ENCODE measurements at places on chromosomes 6 and 20.

DNA sequence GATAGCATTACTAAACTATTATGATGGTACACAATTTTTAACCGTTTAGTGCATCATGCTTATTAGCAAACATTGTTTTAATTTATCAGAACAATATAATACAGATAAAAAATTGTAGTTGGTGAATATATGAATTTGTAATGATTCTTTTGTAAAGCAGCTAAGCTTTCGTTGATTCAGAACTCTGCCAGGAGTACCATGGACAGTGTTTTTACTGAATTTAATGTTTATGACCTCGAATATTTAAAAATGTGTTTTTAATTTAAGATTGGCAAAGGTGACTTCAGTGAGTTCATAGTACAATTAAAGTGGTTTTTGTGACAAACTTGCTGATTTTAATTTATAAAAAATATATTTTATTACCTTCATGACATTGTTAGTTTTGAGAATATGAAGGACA lies 10.0 kb downstream of the AFDN start:
- DNase-seq = no peak

- DNase-seq = no peak
Measured at GRCh38 chr6:38039502-38039901, 220.0 kb downstream of the ZFAND3 start.

GRCh38 chr6:156029286-156029985 lies 573.8 kb upstream of the NOX3 start:
- no peak for DNase-seq

DNA sequence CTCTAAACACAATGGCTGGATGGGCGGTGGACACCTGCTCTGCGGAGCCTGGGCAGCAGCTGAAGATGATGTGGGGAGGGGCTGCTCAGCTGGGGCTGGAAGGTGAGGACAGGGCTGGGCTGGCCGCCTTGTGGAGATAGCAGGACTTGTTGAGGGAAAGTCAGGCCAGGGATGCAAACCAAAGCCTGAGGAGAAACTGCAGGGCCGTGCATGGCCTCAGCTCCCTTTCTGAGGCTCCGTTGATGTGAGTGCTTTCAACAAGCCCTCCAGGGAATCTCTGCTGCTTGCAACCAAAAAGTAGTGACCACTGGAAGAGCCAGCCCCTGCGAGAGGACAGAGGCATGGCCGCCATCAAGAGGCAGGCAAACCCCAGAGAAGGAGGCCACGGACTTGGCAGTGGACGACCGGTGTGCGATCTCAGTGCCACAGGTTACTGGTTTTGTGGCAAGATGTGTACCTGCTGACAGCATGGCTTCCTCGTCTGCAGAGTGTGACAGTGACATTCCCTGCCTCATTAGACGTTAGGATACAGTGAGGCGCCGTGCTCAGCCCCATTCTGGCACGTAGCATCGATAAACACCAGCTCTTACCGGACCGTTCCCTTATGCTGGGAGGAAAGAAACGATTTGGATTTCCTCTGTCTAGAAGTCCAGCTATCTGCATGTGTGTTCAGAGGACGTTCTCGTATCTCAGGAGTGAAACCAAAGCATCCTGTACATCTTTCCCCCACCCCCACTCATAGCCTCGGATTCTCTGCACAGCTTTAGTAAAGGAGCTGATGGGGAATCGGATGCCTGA lies 37.9 kb downstream of the ERMARD start:
- no peak for DNase-seq

DNA sequence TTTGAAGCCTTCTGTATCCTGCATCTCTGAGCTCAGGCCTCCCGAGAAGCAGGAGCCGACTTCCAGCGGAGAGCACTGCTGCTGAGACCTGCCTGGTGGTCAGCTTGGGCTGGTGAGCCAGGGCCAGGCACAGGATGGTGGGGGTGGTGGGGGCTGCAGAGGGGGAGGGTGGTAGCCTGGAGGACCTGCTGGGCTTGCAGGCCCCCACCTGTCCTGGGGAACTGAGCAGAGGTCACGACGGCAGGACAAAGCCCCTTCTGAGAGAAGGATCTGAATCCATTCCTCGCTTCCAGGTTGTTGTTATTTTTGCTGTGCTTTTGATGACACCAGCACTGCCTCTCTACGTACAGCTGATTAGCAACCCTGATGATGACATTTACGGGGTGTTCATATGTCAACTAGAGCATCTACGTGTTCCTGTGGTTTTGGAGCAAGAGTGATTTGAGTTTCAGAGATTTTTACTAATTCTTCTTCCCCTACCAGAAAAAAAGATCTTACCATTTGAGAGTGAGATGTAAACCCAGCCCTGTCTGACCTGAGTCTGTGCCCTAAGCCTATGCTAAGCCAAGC lies 35.7 kb upstream of the CD93 start:
- DNase-seq = no peak

DNA sequence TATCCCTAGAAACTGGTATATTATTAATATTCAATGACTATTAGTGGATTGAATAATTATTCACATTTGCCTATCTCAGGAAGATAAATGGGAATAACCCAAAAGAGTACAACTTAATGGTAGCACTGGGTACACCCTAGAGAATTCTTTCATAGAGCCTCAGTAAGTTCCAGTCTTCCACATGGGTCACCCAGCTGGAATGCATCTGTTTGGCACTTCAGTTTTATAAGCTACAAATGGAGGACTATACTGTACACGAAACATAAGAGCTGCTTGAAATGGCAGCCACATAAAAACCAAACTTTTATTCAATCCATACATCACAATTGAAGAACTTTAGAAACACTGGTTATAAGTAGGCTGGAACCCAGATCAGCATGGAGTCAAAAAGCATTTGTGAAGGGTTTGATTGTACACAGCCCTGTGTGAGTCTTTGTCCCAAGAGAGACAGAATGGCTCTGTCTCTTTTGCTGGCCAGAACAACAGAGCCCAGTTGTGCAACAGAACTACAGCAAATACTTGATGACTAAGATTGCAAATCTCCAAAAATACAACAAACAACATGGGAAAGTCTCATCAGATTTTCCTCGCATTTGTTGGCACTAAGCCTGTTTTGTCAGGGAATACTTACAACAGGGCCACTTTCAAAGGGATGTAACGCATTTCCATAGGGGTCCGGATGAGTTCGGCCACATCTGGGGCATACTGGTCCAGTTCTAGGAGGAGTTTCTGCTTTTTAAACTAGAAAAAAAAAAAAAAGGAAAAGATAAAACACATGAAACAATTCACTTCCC lies 39.5 kb downstream of the PIGU start:
- no peak for DNase-seq

DNA sequence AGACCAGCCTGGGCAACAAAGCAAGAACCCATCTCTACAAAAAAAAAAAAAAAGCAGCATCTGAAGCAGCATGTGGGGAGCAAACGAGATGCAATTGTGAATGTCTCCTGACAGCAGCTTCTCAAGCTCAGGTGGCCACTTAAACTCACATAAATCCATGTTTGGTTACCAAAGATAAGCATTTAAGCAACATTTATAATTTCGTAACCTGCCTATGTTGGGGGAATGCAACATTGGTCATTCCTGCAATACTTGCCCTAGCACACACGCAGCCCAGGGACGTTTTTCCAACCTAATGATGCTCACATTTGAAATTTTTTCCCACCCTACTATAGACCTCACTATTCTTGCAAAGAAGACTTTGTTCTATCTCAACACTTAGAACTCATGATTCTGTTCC lies 113.3 kb downstream of the ZFP64 start:
- no peak for DNase-seq

DNA sequence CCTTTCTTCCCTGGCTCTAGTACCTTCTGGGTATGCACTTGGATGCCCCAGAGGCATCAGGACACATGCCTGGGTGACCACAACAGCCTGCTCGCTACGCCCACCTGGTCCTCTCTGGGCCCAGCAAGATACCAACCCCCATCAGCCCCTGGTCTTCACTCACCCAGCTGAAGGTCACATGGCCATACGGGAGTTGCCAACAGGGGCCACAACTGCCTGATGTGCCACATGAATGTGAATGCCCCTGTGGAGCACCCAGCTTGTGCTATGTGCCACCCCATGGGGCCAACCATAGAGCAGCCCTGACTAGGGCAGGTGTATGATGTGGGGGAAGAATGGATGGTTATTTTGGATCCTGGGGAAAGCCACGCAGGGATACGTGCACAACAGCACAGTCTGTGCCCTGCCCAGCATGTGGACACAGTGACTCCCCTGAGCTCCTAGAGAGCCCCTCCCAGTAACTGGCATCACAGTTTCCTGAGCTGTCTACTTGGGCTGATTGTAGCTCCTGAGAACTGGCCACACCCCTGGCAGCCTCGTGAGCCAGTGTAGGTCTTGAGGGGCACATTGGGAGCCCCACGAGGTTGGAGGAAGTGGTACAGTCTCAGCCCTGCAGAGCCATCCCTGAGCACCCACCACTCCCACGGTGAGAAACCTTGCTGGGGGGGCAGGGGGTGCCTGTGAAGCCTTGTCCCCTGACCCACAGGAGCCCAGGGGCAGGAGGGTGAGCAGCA lies 10.5 kb upstream of the PCMTD2 start:
- DNase-seq = no peak

DNA sequence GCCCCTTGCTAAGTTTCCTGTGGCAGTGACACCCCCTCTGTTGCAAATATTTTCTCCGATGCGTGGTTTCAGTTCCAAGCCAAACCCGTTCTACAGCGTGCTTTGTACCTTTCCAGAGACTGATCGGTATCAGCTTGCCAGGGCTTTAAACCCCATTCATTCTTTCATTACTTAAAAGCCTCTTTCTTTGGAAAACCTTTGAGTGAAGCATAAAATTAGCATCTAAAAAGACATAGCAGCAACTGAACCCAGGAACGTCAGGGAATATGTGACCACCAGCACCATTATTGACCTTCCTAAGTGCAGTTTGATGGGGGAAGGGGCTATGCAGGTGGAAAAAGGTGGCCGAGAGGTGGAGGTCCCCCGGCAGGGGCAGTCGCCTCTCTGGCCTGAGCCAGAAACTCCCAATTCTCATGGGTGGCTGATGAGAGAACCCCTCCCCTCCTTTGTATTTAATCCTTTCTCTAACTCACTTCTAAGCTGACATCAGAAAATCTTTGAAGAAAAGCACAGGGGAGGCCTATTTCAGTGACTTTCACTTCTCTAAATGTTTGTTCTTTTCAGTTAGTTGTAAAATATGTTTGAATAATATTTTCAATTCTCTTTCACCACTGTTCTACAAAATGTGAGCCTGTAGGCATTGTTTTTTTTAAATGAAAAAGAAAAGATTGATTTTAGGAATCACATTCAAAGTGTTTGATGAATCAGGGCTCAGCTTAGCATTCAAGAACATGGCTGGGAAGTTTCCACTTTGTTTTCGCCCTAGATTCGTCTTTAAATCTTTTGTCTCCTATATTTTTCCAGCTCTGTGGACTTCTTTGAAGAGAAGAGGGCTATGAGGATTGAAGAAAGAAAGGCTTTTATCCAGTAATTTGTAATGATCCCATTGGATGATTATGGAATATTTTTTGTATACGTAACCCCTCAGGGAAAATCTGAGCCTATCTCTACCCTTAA lies 89.2 kb downstream of the RSPH3 start:
- DNase-seq = peak; percentile 36

GRCh38 chr6:125974214-125974866 lies 12.0 kb upstream of the TRMT11 start:
- peak; percentile 77 for DNase-seq

DNA sequence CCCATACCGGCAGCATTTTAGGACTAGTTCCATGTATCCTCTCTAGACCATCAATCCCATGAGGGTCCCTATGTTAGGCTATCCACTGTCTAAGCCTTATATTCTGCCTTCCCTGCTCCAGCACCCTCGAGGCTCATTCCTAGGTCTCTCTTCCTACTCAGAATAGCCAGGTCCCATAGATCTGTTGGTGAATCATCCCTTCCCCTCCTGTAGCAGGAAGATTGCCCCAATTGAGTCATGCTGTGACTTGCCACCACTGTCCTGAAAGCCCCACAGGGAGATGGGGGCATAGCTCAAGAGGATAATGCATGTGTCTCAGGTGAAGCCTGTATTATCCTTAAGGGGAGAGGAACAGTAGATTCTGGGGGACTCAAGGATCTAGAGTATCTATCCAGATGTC lies 143.1 kb upstream of the MOCS1 start:
- DNase-seq = no peak

DNA sequence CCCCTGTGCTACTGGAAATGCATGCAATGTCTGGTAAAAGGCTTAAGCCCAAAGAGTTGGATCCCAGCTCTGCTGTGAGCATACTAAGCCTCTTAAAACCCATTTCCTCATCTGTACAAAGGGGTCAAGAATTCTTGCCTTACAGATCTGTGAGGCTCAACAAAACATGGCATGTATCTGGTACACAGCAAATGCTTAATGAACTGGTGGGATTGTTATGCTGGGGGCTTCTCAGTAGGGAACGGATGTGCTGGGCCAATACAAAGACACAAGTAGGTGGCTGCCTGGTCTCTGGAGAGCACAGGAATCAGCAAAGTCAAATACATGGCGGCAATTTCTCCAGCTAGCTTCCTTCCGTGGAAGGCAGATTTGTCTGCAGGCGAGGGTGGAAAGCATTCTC lies 62.3 kb downstream of the LAMP5 start:
- DNase-seq = no peak

DNA sequence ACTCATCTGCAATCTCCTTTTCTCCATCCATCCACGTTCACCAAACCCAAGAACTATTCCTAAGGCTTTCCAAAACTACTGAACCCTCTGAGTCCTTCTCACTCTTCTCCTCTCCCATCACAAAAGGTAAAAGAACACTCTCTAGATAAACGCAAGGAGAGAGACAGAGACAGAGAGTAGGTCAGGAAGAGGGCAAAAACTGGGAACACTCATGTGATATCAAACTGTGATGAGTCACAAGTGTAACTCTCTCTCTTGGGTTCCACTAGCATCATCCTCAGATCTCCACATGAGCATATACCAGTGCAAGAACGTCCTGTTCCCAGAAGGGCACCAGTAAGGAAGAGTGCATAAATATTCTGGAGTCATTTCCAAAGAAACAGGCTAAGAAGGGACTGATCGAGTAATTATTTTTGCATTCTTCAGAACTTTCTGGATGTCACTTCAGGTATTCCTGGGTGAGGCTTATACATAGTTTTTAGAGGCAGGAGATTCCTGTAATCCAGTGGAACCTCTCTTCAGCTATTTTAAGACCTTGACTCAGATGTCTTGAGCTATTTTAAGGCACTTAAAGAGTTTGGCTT lies 47.3 kb upstream of the STXBP5 start:
- no peak for DNase-seq

DNA sequence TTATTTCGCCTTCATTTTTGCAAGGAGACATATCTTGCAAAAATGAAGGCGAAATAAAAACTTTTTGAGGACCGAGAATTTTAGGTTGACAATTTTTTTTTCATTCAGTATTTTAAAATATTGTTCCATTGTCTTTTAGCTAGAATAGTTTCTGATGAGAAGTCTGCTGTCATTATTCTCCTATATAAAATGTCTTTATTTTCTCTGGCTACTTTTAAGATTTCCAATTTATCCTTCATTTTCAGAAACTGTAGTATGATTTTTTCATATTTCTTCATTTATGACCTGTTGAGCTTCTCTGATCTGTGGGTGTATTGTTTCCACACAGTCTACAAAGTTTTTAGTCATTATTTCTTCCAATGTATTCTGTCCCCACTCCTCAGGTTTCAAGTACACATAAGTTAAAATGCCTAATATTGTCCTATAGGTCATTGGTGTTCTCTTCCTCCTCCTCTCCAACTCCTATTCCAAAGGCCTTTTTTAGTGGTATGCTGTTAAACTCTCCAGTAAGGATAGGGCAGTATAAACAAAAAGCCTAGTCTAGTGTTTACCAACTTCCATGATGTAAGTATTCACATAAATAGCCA lies 15.7 kb downstream of the AHI1 start:
- DNase-seq = no peak

- DNase-seq = no peak
Measured at GRCh38 chr6:146693342-146693741, 94.6 kb downstream of the ADGB start.

Data from eye (tissue), 1 donor.